ENCODE measurements at places on chromosomes 16 and 17.
A peak's percentile ranks its signal among the peaks of the same experiment; 100 is the strongest.

- no peak for DNase-seq
Observed at GRCh38 chr16:1049976-1050247, 22.6 kb upstream of the SSTR5 start.

GRCh38 chr16:11556945-11557720, 29.6 kb downstream of the LITAF start:
- peak; percentile 36 for DNase-seq

DNA sequence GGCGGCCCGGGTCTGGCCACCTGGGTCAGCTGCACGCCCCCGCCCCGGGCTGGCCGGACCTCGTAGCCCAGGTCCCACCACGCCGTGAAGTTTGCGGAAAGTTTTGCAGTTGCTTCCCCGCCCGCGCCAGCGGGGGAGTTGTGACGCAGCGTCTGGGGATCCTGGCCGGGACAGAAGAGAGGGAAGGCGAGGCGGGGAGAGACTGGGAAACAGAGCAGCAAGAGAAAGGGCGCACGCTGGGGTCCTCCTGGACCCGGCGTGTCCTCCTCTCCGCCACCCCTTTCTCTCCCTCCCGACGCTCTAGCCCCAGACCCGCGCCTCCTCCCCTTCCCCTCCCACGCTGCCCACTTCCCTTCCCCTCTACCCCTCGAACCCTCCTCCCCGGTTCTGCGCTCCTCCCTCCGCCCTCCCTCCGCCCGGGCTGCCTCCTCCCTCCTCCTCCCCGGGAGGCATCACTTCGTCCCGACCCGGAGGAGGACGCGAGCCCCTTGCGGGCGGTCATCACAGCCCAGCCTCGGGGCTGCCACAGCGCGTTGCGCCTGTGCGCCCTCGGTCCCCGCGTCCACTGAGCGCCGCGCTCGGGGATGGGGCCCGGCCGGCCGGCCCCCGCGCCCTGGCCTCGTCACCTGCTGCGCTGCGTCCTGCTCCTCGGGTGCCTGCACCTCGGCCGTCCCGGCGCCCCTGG, at the start of gene MRC2:
Gene MRC2 (plus strand): TSS at position 452 of the 685 bp plus-strand sequence. CDS start 133 bp downstream, at position 585.
- no peak for DNase-seq

DNA sequence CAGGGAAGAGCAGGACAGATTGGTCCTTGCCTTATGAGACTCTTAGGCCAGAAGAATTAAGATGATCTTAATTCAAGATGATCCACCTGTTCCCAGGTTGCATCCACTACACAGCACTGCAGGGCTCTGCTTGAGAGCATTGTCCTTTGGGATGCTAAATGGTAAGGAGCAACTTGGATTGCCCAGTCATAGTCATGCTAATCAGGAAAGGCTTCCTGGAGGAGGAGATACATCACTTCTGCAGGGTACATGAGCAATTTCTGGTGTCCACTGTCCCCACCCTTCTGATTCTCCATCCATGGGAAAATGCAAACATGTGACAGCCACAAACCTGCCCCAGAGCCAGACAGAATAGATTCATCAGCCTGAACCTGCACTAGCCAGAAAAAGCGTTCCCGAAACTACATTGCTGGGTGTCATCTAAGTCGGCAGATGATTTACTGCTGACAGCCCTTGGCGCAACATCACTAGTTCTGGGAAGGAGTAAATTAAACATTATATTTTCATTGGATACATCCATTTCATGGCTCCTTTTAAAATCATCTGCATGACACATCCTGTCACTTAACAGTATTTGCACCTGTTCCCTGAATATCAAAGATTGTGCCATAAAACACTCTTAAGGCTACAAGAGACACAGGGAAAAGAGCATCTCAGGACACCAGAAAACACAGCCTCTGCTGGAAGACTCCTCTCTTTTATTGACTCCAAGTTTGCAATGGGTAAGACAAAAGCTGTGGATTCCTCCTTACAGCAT, 282.2 kb downstream of the MAF start:
- no peak for DNase-seq

DNA sequence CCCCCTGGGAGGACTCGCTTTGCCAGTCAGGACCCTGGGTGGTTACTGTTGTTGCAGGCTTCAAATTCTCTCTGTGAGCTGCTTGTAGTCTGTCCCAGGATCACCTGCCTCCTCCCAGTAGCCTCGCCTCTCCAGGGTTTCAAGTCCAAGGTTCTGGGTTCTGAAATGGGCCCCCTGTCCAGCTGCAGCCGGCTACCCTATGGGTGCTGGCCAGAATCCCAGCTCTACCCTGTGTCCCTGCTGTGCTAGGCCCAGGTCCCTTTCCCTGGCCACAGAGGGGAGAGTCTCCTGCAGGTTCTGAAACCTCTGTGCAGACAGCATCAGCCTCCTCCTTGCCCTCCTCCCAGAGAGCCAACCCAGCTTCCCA, 21.4 kb downstream of the UNC13D start:
- no peak for DNase-seq

- DNase-seq: no peak
Observed at GRCh38 chr16:87384162-87384874, 742 bp upstream of the FBXO31 start.

DNA sequence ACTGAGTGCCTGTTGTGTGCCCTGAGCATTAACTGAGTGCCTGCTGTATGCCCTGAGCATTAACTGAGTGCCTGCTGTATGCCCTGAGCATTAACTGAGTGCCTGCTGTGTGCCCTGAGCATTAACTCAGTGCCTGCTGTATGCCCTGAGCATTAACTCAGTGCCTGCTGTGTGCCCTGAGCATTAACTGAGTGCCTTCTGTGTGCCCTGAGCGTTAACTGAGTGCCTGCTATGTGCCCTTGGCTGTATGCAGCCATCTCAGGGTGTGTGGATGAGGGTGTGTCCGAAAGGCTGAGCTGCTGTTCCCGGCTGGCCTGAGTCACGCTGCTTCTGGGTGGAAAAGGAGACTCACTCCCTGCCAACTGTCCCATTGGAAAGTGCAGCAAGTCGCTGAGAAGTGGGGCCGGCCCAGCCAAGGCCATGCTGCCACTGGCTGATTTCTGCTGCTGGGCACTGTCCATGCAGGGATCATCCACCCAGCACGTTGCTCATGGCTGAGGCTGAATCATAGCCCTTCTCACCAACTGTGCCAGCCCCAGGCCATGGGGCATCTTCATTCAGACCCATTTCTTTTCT, 113.8 kb downstream of the OR1D5 start:
- DNase-seq: no peak
